ENCODE measurements at places on chromosomes 3 and 15. TPM values are rescaled to one million over a fixed set of nuclear protein-coding genes. Genes with fewer than 3 reads are reported as not detected.

- DNase-seq, result no peak
Measured at GRCh38 chr3:13491206-13491974, 11.3 kb downstream of the HDAC11 start.

DNA sequence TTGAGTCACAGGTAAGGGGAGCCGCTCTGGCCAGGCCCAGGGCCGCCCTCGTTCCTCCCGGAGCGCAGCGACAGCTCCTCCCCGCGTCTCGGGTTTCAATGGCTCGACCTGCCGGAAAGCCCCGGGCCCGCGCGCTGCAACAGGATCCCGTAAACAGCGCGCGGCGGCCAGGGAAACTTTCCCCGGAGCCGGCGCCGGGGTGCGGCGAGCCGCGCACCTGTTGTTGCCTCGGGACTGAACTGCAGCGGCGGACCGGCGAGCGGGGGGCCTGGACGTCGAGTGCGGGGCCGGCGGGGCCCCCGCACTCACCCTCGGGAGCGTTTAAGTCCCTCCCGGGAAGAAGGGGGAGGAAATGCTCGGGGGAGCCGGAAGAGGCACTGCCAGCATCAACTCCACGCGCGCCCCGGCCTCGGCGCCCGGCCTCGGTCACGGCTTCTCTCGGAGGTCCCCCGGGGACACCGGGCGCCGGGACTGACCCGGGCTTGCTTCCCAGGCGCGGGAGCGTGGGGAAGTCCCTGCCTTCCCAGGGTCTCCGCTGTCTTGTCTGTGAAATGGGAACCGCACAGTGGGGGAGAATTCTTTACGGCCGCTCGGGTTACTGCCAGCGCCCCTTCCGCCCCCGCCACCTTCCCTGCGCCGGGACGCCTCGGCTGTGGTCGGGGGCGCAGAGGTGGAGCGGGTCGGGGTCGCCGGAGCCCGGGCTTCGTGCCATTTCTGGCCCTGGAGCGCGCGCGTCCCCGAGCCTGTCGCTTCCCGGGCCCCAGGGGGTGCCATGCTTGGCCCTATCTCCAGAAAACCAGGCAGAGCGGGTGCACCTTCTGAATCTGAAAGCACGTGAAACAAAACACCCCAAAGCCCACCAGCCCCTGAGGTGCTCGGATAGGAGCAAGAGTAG is 7.5 kb upstream of the PGPEP1L start:
- DNase-seq, result peak; percentile 79

The ALPK3 gene
- total RNA-seq, result 9.6 TPM

The REC114 gene
- not detected for total RNA-seq

The RAD51 gene
- total RNA-seq, result 20.5 TPM

- DNase-seq, result peak; percentile 85
Measured at GRCh38 chr15:20356444-20356910, 185.1 kb downstream of the GOLGA6L6 start.

The ITIH1 gene
- total RNA-seq, result 8.0 TPM

- no peak for DNase-seq
Measured at GRCh38 chr3:156680243-156680914, 6.0 kb downstream of the TIPARP start.

- DNase-seq, result peak; percentile 79
Measured at GRCh38 chr15:92082006-92082843, 228.7 kb downstream of the SLCO3A1 start.

The ZNF385D gene
- 2.2 TPM for total RNA-seq

DNA sequence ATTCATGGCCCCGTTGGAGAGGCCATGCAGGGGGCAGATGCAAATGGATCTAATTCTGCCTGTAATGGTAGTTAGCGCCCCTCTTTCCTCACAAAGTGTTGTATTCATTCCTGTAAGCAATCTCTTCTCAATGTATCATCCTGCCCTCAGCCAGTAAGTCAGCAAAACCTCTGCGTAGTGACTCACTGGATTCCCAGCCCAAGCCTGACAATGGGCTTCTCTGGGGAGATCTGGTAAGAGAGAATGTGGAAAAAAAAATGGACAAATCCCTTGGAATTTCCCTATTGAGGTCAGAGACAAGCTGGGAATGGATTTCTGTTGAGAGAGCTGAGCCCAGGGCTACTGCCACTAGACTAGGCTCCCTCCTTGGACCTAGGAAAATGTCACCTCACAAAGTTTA is 25.4 kb downstream of the ADPGK start:
- DNase-seq, result no peak

The POPDC2 gene
- total RNA-seq, result 1.4 TPM

The GP5 gene
- 0.10 TPM for total RNA-seq
